ENCODE measurements at places on chromosomes 5 and 9.

GRCh38 chr9:96500696-96501632 lies 51.0 kb downstream of the HABP4 start:
- no peak for DNase-seq

DNA sequence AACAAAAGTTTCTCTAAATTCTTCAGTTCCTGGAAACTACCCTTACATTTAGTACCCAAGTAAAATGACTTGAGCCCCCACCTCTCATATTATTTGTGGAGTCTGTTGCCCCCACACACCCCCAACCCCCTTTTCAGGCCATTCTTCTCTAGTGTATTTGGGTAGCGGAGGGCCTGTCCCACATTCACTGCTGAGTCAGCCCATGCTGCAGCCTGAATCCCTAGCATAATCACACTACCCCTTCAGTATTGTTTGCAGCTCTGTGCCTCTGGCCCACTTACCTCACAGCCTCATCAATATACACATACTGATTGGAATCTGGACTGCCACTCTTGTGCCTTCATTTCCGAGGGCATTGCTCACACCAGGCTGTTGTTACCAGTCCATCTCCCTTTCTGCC lies 26.8 kb downstream of the RGS7BP start:
- no peak for DNase-seq

DNA sequence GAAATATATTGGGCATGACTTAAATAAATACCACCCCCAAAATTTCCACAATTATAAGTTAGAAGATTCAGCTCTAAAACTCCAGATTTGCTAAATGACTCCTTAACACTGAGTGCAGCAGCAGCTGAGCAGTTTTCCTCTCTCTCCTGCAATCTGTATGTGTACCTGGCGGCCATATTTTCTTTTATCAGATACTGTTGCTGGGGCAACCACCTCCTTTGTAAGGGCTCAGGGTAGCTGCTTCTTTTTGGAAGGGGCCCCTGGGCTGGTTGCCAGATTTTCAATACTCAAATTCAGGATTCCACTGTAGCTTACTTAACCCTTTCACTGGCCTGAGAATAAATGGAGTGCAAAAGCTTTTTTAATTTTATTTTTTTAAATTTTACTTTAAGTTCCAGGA lies 197.0 kb downstream of the TAF11L14 start:
- no peak for DNase-seq

- no peak for DNase-seq
Observed at GRCh38 chr9:133029994-133030316, 842 bp upstream of the GTF3C5 start.

DNA sequence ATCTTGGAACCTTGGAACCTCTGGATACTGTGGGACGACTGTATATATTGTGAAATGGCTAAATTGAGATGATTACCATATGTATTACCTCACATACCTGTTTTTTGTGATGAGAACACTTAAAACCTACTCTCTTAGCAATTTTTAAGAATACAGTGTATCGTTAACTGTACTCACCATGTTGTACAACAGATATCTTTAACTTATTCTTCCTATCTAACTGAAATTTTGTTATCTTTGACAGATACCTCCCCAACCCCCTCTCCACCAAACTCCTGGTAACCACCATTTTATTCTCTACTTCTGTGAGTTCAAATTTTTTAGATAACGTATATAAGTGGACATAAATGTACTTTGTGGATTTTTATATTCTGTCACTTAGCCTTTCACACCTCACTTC lies 126.5 kb downstream of the ZCCHC7 start:
- DNase-seq: no peak

- no peak for DNase-seq
Observed at GRCh38 chr9:116596646-116597045, 90.5 kb upstream of the TRIM32 start.

GRCh38 chr5:29214839-29215238 lies 1978.6 kb upstream of the CDH6 start:
- DNase-seq: no peak

DNA sequence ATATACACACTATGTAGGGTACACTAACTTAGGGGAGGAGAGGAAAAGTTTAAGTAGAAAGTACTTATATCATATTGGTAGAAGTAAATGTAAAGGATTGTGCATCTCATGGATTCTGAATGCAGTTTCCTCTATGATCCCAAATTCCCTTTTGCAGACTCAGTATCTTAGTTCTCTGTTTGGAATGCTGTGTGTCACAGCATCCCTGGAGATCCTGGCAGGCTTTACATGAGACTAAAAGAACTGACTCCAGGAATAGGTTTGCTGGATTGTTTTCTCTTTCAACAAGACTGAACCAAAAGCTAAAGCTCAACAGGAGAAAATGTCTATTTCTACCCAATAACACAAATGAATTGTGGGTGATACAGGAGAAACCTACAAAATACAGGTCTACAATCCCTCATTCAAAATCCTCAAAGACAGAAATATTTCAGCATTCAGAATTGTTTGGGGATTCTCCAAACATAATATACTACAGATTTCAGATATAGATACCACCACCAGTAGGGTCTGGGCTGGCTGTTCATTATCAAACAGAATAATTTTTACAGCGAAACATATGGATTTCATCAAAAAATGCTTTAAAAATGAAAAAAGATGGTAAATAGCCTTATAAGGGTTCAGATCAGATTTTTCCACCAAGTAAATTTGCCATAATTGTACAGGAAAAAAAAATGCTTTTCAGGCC lies 324.7 kb upstream of the GRAMD2B start:
- DNase-seq: no peak

DNA sequence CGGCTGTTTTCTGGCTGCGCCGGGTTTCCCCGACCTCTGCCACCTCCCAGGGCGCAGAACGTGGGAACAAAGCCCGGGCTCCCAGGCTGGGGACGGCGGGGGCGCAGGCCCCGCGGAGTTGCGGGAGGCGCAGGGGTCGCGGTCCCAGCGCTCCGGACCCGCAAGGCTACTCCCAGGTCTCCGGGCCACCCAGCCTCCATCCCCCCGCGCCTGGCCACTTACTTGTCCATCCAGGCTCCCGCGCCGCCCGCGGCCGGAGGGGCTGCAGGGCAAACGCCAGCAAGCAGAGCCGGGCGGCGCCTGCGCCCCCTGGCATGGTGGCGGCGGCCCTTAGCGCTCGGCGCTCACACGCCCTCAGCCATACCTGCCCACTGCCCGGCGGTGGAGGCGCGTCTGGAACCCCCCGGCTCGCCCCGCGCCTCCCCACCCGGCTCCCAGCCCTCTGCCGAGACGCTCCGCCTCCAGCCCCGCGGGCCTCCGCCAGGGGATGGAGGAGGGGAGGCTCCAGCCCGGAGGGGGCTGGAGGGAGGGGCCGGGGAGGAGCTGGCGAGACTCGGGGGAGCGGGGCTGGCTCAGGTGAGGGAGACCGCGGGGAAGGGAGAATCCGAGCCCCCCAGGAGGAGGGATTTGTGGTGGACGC lies at the start of gene ADAM19:
Gene ADAM19 (minus strand): TSS at position 395 of the 640 bp plus-strand sequence. CDS start 79 bp downstream, at position 316.
- peak; percentile 40 for DNase-seq

DNA sequence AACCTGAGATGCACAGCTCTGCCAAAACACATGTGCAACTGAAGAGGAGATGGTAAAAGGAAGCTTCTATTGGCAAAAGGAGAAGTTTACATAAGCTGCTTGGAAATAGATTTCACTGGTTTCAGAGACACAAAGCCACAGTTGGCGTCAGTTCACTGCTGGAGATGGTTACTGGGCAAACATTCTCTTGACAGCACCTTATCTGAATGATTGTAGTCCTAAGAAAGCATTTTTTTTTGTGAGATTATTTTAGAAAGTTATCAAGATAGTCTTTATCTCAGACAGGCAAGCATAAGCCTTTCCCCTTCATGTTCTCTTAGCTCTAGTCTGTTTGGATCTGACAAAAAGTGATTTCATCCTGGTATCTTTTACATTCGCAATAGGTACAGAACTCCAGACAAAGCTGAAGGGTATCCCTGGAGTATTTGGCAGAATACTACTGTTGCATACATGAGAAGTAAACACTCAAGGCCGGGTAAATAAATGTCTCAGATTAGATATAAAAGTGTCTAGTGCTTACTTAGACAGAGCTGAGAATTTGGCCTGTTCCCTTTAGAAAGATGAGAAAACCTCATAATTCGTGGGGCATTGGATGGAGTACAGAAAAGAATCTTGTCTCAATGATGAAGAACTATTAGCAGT lies 1668.0 kb upstream of the NUDT12 start:
- DNase-seq: no peak

DNA sequence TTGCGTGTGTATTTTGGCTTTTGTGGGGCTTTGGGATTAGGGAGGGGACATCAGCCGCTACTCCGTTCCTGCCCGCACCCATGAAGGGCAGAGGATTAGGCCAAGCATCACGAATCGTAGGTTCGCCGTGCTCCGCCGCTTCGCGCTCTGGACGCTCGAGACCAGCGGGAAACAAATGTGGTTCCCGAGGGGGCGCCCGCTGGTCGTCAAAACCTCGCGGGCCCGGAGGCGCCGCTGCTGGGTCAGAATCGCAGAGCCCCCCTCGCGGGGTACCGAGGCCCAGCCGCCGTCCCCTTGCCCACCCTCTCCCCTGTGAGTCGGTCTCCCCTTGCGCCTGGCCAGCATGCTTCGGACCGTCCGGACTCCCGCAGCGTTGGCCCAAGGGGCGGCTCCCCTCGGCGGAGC lies 2.3 kb upstream of the PAX5 start:
- DNase-seq: no peak

GRCh38 chr5:66788556-66788955 lies 192.4 kb downstream of the MAST4 start:
- no peak for DNase-seq

- DNase-seq: no peak
Observed at GRCh38 chr9:36158917-36159316, 10.3 kb upstream of the CCIN start.

DNA sequence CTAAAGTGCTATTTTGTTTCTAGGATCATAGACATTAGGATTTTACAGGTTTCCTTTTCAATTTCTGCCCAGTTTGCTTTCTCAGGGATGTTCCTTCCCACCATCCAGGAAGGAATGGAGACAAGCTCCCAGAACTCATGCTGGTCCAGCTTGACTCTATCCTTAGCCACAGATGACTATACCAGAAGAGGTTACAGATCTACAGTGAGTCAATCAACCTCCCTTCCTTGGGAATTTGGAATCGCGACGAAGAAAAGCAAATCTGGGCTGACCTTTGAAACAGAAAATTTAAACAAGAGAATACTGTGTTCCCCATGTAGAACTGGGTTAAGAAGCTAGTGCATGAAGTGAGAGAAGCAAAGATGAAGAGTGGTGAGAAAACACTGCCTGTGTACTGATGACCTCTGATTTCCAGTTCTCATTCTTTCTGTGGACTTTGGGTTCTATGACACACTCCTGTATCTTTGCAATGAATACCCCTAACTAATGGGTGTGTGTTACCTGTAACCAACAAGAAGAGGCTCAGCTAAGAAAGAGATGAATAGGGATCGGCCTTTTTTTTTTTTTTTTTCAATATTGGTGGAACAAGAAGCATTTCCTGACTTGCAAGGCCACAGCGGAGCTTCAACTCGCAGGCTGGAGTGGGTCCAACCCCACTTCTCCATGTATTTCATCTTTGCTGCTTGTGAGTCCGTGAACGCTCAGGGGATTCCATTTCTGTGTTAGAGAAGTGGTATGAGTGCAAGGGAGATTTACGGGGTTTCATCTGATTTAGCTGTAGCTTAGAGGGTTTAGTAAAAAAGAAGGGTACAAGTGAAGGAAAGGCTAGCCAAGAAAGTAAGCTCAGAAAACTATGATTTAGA lies 563.9 kb upstream of the CLINT1 start:
- DNase-seq: no peak
